ENCODE measurements at places on chromosomes 16 and 17.

DNA sequence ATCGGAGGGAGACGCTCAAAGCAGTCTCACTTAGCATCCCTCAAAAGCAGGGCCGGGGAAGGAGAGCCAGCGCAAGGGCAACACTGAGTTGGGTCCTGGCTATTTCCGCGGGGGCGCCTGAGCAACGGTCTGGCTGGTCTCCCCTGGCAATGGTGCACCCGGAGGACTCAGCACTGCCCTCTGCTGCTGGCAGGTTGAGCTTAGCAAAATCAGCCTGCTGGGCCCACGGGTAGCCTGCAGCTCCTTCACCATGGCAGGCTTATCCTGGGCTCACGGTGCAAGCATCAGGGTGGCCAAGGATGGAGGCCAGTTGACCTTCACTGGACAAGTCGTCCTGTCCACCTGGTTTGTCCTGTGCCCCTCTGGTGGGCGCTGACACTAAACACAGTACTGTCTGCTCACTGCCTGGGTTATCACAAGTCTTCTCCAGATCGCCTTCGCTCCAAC, 14.4 kb upstream of the ALDH3A1 start:
- peak; percentile 81 for DNase-seq

GRCh38 chr17:72122010-72122764, 1.4 kb downstream of the SOX9 start:
- no peak for DNase-seq

GRCh38 chr17:6187836-6188235, 117.7 kb downstream of the WSCD1 start:
- no peak for DNase-seq

GRCh38 chr16:52254746-52255145, 292.2 kb downstream of the TOX3 start:
- no peak for DNase-seq

Data from hepatic stellate cell (primary cell).